ENCODE measurements at places on chromosomes 6 and 20.

DNA sequence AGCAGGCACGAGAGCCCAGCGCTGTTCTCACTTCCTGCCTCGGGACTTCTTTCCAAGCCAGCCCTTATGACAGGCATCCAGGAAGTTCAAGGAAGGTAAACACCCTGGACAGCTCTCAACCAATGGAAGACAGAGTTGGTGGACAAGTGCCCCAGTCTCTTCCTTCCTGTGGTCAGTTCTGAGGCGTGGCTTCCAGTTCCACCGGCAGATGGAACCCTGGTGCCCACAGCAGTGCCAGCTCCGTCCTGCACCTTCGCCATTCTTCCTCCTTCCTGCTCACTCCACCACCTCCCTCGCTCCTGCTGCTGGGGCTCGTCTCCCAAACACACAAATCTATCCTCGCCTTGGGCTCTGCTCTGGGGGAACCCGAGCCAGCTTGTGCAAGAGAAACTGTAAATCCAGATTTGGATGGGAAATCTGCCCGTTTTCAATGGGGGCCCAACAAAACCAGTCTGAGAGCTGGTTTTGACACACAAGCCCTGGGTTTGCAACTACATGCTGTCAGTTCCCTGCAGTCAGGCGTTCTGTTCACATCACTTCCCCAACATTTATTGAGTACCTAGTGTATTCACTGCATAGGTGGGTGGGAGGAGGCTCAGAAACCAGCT, 162.7 kb downstream of the GRM4 start:
- DNase-seq: no peak

GRCh38 chr20:48335308-48336050, 492.3 kb downstream of the PREX1 start:
- DNase-seq: no peak

- no peak for DNase-seq
These were observed 46.6 kb upstream of the EMILIN3 start for GRCh38 chr20:41413169-41413568.

DNA sequence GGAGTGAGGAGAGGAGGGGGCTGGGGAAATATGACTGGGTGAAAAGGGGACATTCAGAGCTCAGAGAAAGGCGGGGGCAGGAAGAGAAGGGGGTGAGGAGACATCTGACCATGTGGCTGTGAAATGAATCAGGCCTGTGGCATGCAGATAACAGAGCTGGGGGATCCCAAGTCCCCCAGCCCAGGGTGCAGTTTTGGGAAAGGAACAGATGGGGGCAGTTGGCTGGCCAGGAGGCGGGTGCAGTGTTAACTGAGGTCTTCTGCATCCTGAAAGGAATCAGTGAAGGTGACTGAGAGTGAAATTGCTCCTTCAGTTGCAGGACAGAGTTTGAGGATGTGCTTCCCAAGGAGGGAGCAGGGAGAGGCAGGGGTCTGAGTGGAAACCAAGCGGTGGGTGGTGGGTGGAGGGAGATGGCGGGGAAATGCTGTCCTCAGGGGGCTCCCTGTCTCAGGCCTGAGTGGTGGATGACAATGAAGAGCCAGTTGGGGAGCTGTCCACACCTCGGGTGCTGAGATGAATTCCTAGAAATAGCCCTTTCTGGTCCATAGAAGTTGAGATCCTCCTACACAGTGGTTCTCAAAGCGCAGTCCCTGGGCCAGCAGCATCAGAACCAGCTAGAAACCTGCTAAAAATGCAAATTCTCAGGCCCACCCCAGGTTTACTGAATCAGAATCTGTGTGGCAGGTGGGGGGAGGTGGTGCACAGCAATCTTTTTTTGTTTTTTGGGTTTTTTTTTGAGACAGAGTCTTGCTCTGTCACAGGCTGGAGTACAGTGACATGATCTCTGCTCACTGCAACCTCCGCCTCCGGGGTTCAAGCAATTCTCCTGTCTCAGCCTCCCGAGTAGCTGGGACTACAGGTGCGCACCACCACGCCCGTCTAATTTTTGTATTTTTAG, 26.0 kb upstream of the CCDC167 start:
- peak; percentile 29 for DNase-seq

DNA sequence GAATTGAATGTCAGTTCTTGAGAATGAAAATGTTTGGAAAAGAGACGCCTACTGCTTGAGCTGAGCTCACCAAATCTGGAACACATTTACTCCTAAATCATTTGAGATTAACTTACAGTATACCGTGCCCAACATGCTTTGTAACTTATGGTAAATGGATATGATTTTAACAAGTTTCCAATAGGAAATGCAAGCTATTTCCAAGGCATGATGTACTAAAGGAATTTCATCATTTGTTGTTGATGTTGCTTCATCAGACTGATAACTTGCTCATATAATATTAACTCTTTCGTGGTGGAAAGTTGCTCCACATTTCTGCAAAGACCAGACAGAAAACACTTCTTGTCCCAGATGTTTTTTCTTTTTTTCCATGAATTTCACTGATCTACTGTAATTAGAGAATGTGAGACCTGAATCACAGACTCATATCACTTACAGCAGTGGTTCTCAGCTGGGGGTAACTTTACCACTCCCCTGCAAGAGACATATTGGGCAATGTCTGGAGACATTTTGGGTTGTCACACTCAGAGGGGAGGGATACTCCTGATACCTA, 116.6 kb upstream of the TRAF3IP2 start:
- DNase-seq: peak; percentile 53

DNA sequence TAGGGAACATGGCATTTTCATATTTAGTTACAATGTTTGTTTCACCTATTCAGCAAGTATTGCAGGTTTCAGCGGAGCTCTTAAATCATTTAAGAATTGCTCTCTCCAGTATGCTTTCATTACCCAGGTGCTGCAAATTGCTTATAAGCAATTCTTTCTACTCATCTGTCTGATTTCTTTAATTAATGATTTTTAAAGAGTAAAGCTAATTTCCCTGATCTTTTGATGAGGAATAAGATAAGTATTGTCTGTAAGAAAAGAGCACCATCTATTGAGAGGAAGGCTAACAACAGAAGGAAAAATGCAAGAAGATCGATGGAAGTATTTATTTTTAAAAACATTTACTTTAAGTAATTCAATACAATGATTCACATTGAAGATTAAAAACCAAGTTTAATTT, 2.0 kb downstream of the OPRM1 start:
- DNase-seq: no peak

- DNase-seq: no peak
These were observed 72.4 kb upstream of the LAMP5 start for GRCh38 chr20:9441948-9442347.

- no peak for DNase-seq
These were observed 1397.8 kb upstream of the ADGRB3 start for GRCh38 chr6:67237277-67237676.

DNA sequence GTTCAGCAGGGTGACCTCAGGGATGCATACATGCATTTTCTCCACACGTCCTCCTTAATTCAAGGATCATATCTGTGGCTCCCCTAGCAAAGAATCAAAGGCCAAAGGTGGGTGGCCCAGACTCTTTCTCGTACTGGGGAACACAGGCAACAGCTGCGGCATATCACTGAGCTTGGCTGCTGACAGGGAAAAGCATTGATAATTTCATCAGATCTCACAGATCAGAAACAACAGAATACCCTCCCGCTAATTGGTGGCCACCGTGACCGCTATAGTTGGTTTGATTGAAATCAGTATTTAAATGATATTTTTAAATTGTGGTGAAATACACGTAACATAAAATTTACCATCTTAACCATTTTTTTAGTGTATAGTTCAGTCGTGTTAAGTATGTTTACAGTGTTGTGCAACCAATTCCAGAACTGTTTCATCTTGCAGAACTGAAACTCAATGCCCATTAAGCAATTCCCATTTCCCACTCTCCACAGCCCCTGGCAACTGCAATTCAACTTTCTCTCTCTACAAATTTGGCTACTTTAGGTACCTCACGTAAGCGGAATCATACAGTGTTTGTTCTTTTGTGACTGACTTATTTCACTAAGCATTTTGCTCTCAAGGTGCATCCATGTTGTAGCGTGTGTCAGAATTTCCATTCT, 74.7 kb upstream of the TMEM170B start:
- no peak for DNase-seq

DNA sequence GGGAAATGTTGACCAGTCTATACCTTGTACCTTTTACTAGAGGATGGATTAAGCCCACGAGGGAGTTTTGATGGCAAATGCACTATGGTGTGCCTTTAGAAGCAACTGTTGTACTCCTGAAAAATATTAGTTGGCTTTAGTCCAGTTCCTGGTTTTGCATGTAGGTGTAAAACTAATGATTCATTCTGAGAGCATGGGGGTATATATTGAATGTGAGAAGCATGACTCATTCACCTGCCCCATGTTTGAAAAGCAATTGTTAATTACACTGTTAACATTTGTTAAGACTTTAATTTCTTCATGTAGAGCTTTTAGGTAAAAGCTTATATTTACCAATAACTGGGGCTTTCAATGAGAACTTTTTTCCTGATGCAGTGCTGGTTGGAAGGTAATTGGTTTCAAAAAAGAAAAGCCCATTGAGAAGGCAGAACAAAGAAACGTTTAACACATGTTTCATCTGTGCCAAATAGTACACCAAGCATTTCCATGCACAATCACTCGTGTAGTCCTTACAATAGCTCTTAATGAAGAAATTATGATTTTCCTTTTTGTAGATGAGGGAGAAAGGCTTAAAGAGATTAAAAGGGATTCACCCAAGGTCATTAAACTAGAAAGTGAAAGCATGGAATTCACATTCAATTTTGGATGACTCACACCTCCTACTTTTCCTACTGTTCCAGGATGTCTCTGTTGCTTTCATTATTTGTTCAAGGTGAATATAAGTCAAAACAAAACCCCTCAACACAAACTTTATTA, 134.1 kb downstream of the CCDC170 start:
- peak; percentile 13 for DNase-seq

DNA sequence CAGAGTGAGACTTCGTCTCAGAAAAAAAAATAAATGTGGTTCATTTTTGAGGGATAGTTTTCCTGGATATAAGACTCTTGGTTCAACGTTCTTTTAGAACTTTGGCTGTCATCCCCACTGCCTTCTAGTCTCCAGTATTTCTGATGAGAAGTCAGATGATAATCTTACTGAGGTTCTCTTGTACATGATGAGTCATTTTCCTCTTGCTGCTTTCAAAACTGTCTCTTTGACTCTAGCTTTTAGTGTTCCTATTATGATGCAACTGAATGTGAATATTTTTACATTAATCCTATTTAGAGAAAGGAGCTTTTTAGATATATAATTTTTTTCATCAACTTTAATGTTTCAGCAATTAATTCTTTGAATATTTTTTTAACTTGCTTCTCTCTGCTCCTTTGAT, 46.0 kb upstream of the OR14J1 start:
- DNase-seq: no peak

GRCh38 chr20:64237316-64237715, 18.2 kb upstream of the PCMTD2 start:
- no peak for DNase-seq

- DNase-seq: no peak
These were observed 50.8 kb downstream of the FAM50B start for GRCh38 chr6:3899970-3900439.

GRCh38 chr6:74651948-74652842, 553.7 kb downstream of the COL12A1 start:
- DNase-seq: no peak

DNA sequence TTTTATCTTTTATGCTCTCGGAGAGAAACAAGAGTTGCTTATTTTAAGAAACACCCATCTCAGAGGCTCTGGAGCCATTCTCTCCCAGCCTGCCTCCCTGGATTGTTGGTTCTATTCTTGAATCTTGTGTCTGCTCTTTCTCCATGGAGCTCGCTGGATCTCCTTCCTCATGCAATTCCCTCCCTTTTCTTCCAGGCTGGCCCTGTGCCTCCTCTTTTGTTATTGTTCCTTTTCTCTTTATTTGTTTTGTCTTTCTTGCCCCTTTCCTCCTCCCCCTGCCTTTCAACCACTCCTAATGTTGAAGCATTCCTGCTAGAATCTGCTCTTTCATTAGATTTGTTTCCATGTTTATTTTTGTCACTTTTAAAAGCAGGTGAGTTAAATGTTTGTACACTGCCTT, 76.5 kb downstream of the STMND1 start:
- no peak for DNase-seq

DNA sequence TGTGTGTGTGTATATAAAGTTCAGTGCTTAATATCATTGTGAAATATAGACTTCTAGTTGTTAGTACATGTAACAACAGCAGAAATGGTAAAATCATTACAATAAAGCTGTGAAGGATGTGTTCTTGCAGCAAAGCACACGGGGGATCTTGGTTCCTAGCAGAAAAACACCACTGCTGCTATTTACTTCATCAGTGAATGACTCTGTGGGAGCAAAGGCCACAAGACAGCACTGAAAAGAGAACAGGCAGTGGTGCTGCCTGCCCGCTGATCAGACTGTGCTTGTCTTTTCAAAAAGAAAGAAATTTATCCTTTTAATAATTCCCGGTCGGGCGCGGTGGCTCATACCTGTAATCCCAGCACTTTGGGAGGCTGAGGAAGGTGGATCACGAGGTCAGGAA, 689.9 kb upstream of the CITED2 start:
- no peak for DNase-seq

GRCh38 chr6:5832668-5833067, 174.1 kb downstream of the NRN1 start:
- DNase-seq: no peak

GRCh38 chr20:15654208-15654649, 919.0 kb downstream of the KIF16B start:
- peak; percentile 45 for DNase-seq

- no peak for DNase-seq
These were observed 18.9 kb downstream of the PHACTR2 start for GRCh38 chr6:143696664-143697000.

DNA sequence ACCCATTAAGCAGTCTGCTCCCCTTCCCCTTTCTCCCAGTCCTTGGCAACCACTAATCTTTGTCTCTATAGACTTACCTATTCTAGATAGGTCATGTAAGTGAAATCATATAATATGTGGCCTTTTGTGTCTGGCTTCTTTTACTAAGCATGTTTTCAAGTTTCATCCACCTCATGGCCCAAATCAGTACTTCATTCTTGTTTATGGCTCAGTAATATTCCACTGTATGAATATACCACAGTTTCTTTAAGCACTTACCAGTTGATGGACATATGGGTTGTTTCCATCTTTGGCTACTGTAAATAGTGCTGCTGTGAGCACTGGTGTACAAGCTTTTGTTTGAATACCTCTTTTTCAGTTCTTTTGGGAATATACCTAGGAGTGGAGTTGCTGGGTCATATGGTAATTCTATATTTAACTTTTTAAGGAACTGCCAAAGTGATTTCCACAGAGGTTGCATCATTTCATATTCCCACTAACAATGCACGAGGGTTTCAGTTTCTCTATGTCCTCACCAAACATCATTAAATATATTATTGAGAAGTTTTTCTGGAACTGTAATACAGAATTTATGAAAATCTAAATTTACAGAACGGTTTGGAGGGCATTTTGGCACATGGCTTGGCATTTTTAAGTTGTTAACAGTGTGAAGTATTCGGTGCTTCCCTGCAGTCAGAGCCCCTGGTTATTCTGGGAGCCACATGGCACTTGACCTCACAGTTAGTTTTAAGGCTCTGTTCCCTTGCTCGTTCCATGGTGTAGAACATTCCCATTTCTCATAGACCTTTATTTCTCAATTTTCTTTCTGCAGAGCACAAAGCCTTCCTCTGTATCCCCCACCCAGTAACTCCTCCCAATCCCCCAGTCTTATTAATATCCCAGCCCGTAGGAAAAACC, 27.0 kb upstream of the DTNBP1 start:
- no peak for DNase-seq

GRCh38 chr20:56698749-56699148, 69.6 kb downstream of the TFAP2C start:
- no peak for DNase-seq

Measured in astrocyte of the spinal cord (primary cell).